ENCODE measurements at places on chromosomes 5 and 9. TPM values are rescaled to one million over a fixed set of nuclear protein-coding genes. Genes with fewer than 3 reads are reported as not detected.

DNA sequence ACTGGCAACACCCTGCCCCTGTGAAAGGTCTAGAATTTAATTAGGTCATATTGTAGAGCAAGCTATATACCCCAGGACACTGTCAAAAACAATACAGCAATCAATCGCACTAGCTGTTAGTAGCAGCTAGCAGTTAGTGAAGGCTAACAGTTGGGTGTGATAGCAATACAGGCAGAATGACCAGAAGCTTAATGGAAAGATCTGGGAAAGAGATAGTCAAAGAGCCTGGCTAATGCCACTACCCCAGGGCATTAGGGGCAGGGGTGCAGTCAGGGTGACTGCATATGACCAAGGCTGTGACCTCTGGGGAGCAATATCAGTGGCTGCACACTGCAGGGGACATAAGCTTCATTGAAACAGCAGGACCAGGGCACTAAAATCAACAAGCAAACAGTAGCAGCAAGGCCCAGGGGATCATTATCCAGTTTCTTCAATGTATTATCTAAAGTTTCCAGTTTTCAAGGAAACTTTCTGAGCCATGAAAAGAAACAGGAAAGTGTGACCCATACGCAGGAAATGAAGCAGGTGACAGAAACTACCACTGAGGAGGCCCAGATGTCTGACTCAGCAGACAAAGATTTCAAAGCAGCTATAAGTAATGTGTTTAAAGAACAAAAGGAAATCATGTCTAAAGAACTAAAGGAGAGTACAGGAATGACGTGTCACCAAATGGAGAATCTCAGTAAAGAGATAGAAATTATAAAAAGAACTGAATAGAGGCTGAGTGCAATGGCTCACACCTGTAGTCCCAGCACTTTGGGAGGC is 82.4 kb downstream of the ZNF354C start:
- peak; percentile 27 for DNase-seq

- peak; percentile 62 for DNase-seq
Measured at GRCh38 chr9:113520109-113520642, 56.6 kb downstream of the RGS3 start.

- no peak for DNase-seq
Measured at GRCh38 chr5:169442403-169442874, 141.1 kb upstream of the SPDL1 start.

DNA sequence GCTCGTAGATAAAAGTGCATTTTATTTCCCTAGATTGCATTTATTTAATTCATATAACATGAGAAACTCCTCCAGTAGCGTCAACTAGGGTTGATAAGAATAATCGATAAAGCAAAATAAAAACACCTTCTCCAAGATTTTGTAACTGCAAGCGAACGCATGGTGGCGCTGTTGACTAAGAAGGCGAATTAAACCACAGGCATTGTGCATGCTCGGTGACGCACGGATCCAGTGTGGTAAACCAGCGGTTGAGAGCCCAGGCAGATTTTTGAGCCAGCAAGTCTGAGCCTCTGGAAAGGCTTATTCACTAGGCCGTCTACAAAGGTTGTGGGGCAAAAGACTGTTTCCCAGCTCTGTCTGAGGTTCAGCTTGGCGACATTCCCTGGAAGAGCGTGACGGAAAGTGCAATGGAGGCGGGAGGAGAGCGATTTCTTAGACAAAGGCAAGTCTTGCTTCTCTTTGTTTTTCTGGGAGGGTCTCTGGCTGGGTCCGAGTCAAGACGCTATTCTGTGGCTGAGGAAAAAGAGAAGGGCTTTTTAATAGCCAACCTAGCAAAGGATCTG is at the start of gene PCDHB3:
Gene PCDHB3, plus strand, starts transcription at position 231 of the 563 bp plus-strand sequence. Its CDS starts 177 bp downstream, at position 408.
- DNase-seq, result peak; percentile 35

- no peak for DNase-seq
Measured at GRCh38 chr9:110954822-110955291, 83.4 kb downstream of the LPAR1 start.

The ADAMTS13 gene
- 0.44 TPM for total RNA-seq

The OR13J1 gene
- total RNA-seq, result not detected

The SLC6A3 gene
- total RNA-seq, result not detected

The PCDHB8 gene
- total RNA-seq, result 0.44 TPM

The NEUROG1 gene
- not detected for total RNA-seq
